Activated naive CD8-positive, alpha-beta T cell treated with anti-CD3 and anti-CD28 coated beads, Interleukin-2, amount 10 ng/mL, durations not matched to agents 7 days and 5 days (primary cell): ENCODE measurements at places on chromosomes 5 and 9. TPM values are rescaled to one million over a fixed set of nuclear protein-coding genes. Genes with fewer than 3 reads are reported as not detected.

GRCh38 chr5:80409367-80409966 lies 1.6 kb downstream of the ZFYVE16 start:
- peaks cover 4% of the 10 kb centered on the region for H3K36me3 ChIP-seq
- H3K4me1 ChIP-seq, result peaks cover 12% of the 10 kb centered on the region
- no peaks in the 10 kb centered on the region for H3K27me3 ChIP-seq

- H3K27ac ChIP-seq, result no peak overlapping the region
- H3K36me3 ChIP-seq, result no peaks in the 10 kb centered on the region
- no peak overlapping the region for H3K4me3 ChIP-seq
Observed at GRCh38 chr5:150258130-150258529, 31.4 kb downstream of the CAMK2A start.

GRCh38 chr5:94645053-94645452 lies 26.6 kb downstream of the SLF1 start:
- no peak overlapping the region for H3K4me3 ChIP-seq
- peaks cover 38% of the 10 kb centered on the region for H3K36me3 ChIP-seq
- DNase-seq, result no peak
- no peaks in the 10 kb centered on the region for H3K4me1 ChIP-seq

DNA sequence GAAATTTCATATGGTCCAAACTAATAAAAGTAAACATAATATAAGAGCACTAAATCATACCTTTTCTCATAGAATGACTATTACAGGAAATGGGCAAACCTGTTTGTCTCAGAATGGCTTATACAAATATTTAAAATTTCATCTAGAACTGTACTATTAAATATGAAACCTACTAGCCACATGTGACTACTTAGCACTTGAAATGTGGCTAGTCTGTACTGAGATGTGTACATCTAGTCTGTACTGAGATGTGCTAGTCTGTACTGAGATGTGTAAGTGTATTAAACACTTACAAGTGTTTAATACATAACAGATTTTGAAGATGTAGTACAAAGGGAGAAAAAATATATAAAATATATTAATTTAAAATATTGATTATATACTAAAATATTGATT lies 22.4 kb downstream of the ABITRAM start:
- peaks cover 2% of the 10 kb centered on the region for H3K36me3 ChIP-seq
- H3K4me3 ChIP-seq, result no peak overlapping the region
- peaks cover 1% of the 10 kb centered on the region for H3K4me1 ChIP-seq
- H3K27me3 ChIP-seq, result no peaks in the 10 kb centered on the region
- DNase-seq, result no peak
- H3K27ac ChIP-seq, result no peak overlapping the region

DNA sequence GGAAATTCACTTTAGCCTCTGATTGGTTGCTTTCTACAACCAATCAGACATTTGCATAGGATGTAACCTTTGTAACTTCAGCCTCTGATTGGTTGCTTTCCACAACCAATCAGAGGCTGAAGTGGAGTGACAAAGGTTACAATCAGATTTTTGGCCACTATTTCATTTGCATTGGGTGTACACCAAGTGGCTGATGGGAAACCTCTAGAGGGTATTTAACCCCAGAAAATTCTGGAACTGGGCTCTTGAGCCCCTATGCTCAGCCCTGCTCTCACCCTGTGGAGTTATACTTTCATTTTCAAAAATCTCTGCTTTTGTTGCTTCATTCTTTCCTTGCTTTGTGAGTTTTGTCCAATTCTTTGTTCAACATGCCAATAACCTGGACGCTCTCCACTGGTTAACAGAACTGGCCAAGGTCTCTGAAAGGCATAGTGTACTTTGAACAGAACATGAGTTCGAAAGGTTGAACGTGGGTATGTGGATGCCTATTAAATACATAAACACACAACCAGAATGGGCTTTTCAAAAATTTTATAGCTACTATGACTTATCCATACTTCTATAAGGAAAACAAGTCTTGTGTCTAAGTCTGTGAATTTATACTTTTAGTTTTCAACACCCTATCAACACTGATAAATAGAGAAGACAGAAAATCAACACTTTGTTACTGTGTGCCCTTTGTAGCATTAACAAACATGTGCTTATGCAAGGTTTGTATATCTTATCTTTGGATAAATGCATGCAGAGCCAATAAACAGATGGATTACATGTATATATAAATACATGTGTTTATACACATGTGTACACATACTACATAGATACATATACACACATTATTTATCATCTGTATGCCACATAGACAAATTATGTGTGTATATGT lies 568.1 kb downstream of the CTNND2 start:
- H3K4me1 ChIP-seq, result no peaks in the 10 kb centered on the region
- no peak overlapping the region for H3K4me3 ChIP-seq
- H3K27me3 ChIP-seq, result no peaks in the 10 kb centered on the region

GRCh38 chr5:133106761-133107572 lies 55.2 kb downstream of the HSPA4 start:
- H3K27ac ChIP-seq, result peak overlapping the region; percentile 2
- peaks cover 13% of the 10 kb centered on the region for H3K36me3 ChIP-seq
- H3K27me3 ChIP-seq, result peaks cover 5% of the 10 kb centered on the region
- H3K4me3 ChIP-seq, result no peak overlapping the region

DNA sequence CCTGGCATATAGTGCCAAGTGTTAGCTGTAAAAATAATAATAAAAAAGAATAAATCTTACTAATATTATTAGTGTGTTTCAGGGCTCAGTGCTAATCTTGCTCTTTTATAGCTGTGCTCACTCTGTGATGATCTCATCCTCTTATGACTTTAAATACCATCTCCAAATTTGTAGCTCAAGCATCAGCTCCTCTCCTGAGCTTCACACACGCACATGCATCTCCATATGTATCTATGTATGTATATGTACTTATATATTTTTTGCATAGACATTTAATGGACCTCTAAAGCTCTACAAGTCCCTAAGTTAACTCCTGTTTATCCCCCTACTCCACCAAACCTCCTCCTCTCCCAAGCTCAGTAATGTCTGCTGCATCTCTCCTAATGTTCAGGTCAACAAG lies 170.8 kb upstream of the NR3C1 start:
- no peaks in the 10 kb centered on the region for H3K4me1 ChIP-seq
- H3K36me3 ChIP-seq, result no peaks in the 10 kb centered on the region
- no peak for DNase-seq
- no peaks in the 10 kb centered on the region for H3K27me3 ChIP-seq
- H3K4me3 ChIP-seq, result no peak overlapping the region
- no peak overlapping the region for H3K27ac ChIP-seq

Gene PCDHA9
- not detected for total RNA-seq

GRCh38 chr9:101579711-101580545 lies 14.8 kb downstream of the PPP3R2 start:
- no peaks in the 10 kb centered on the region for H3K4me1 ChIP-seq
- H3K36me3 ChIP-seq, result peaks cover 2% of the 10 kb centered on the region
- H3K27me3 ChIP-seq, result no peaks in the 10 kb centered on the region
- DNase-seq, result no peak
- H3K4me3 ChIP-seq, result no peak overlapping the region

- H3K36me3 ChIP-seq, result peaks cover 48% of the 10 kb centered on the region
- peak overlapping the region; percentile 94 for H3K27ac ChIP-seq
- DNase-seq, result peak; percentile 76
- H3K4me3 ChIP-seq, result peak overlapping the region; percentile 76
- H3K4me1 ChIP-seq, result peaks cover 78% of the 10 kb centered on the region
- no peaks in the 10 kb centered on the region for H3K27me3 ChIP-seq
Observed at GRCh38 chr5:132419502-132420468, 50.3 kb downstream of the SLC22A5 start.

Gene RNF180
- total RNA-seq, result not detected

Gene SLC25A2
- total RNA-seq, result 0.99 TPM

Gene SHOC1
- total RNA-seq, result not detected

DNA sequence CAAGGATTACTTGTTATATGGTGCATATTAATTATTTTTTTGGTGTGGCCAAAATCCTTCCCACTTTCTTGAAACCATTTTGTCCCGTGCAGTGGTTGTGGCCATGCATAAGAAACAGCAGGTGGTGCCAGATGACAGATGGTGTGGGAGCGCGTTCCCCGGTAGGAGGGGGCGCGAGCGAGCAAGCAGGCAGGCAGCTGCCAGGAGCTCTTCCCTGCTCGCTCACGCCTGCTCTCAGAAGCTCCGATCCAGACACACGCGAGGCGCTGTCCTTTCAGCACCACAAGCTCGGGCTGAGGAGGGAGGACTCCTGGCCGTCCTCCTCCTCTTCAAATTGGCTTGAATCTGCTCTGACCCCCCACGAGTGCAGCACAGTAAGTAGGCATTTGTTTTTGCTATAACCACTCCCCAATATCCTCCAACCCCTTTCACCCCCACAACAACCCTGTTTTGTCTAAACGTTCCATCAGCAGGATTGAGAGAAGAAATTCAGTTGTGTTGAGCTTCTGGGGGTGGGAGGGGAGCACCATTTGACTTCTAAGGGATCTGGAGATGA lies at the start of gene NSG2:
Gene NSG2 (plus strand): TSS at position 237 of the 556 bp plus-strand sequence. CDS start 1,050 bp downstream, outside the sequence.
- no peaks in the 10 kb centered on the region for H3K27me3 ChIP-seq
- DNase-seq, result peak; percentile 52
- no peak within 1 kb of the TSS for H3K4me3 ChIP-seq
- no peaks in the 10 kb centered on the region for H3K4me1 ChIP-seq
- no peak within 1 kb of the TSS for H3K27ac ChIP-seq

- DNase-seq, result no peak
- no peak overlapping the region for H3K27ac ChIP-seq
- no peaks in the 10 kb centered on the region for H3K4me1 ChIP-seq
- H3K4me3 ChIP-seq, result no peak overlapping the region
- H3K36me3 ChIP-seq, result no peaks in the 10 kb centered on the region
- peaks cover 6% of the 10 kb centered on the region for H3K27me3 ChIP-seq
Observed at GRCh38 chr9:105425816-105426433, 21.9 kb upstream of the FSD1L start.

Gene ABITRAM
- 9.7 TPM for total RNA-seq

DNA sequence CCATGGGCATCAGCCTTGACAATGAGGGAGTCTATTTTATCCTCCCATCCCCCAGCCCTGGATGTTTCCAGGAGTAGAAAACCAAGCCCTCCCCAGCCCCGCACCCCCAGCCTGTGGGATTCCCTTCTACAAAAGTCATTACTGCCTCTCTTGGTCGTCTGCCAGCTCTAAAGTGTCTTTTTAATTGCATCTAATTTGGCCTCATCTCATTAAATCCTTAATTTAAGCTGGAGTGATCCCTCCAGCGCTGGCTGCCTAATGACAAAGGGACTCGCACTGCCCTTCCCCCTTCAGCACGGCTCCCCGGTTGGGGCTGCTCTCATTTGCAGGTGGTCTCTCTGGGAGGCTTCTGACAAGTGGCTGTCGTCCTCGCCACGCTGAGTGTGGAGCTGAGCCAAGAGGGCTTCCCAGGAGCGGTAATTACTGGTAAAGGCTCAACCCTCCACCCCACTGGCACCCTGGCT lies 107.9 kb upstream of the ALDH1B1 start:
- H3K27me3 ChIP-seq, result peaks cover 6% of the 10 kb centered on the region
- H3K4me3 ChIP-seq, result no peak overlapping the region
- peaks cover 7% of the 10 kb centered on the region for H3K4me1 ChIP-seq

DNA sequence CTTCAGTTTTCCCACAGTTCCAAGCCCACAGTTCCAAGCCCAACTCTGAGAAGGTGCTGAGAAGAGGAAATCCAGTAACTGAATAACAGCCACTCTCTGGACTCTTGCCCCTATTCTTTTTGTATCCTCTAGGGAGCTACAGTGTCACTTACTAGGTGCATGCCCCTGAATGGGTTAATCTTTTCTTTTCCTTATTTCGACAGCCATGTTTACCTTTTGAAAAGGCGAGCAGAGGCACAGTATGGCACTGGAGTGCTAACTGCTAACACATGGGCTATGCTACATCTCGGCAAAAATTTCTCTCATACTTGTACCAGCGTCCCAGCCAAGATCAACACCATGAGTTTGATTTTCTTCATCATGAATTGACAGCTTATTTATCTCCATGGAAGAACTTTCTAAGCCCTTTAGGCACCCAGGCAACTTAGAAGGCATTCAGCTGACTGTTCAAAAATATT lies 222.6 kb downstream of the EBF1 start:
- DNase-seq, result no peak
- peaks cover 2% of the 10 kb centered on the region for H3K27me3 ChIP-seq
- peaks cover 12% of the 10 kb centered on the region for H3K4me1 ChIP-seq
- H3K27ac ChIP-seq, result no peak overlapping the region
- no peak overlapping the region for H3K4me3 ChIP-seq

- peaks cover 4% of the 10 kb centered on the region for H3K27me3 ChIP-seq
- no peak for DNase-seq
- no peaks in the 10 kb centered on the region for H3K4me1 ChIP-seq
- H3K36me3 ChIP-seq, result no peaks in the 10 kb centered on the region
Observed at GRCh38 chr9:79325501-79325900, 246.3 kb upstream of the TLE4 start.

DNA sequence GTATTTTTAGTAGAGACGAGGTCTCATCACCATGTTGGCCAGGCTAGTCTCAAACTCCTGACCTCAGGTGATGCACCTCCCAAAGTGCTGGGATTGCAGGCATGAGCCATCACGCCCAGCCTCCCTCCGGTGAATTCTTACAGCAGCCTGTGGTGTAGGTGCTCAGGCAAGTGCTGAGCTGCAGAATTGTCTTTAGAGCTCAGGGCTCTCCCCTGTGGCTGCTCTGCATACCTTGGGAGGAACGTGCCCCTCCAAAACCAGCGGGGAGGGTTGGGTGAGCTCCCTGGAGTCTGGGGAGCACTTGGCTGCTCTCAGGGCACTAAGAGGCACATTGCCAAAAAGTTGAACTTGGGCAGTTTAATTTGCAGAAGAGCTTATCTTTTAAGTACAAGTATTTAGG lies 29.4 kb downstream of the SECISBP2 start:
- H3K27ac ChIP-seq, result no peak overlapping the region
- H3K4me1 ChIP-seq, result peaks cover 12% of the 10 kb centered on the region

- H3K4me3 ChIP-seq, result no peak overlapping the region
- no peak for DNase-seq
- H3K27me3 ChIP-seq, result no peaks in the 10 kb centered on the region
- H3K36me3 ChIP-seq, result peaks cover 62% of the 10 kb centered on the region
- H3K4me1 ChIP-seq, result peaks cover 42% of the 10 kb centered on the region
Observed at GRCh38 chr5:55110217-55110616, 7.8 kb downstream of the GZMA start.

DNA sequence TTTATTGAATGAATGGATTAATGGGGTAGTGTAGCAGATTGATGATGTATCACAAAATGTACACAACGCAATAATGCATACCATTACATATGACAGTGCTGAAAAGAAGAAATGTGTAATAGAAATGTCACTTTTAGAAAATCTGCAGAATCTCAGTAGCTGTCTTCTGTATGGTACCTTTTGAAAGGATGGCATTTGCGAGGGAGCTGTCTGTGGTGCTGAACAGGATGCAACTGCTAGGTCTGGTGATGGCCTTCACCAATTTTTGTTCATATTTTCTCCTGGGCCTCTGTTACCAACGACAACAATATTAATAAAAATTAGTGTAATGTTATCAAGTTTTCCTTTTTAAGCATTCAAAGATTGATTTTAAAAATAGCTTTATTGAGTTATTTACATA lies 36.2 kb upstream of the OTULIN start:
- H3K4me3 ChIP-seq, result no peak overlapping the region
- DNase-seq, result peak; percentile 65
- H3K36me3 ChIP-seq, result peaks cover 12% of the 10 kb centered on the region
- no peaks in the 10 kb centered on the region for H3K4me1 ChIP-seq
- no peak overlapping the region for H3K27ac ChIP-seq
- no peaks in the 10 kb centered on the region for H3K27me3 ChIP-seq

- no peaks in the 10 kb centered on the region for H3K4me1 ChIP-seq
- H3K27me3 ChIP-seq, result peaks cover 10% of the 10 kb centered on the region
- no peak overlapping the region for H3K27ac ChIP-seq
- no peak for DNase-seq
- no peaks in the 10 kb centered on the region for H3K36me3 ChIP-seq
- H3K4me3 ChIP-seq, result no peak overlapping the region
Observed at GRCh38 chr9:74762950-74763349, 124.8 kb downstream of the TRPM6 start.

- no peaks in the 10 kb centered on the region for H3K36me3 ChIP-seq
- no peak overlapping the region for H3K4me3 ChIP-seq
- peaks cover 7% of the 10 kb centered on the region for H3K4me1 ChIP-seq
Observed at GRCh38 chr5:173826086-173826427, 62.1 kb upstream of the CPEB4 start.
